ENCODE measurements at places on chromosomes 3 and 15.

- no peak for DNase-seq
These were observed 2.8 kb upstream of the HERC1 start for GRCh38 chr15:63836579-63836978.

- no peak for DNase-seq
These were observed 17.5 kb upstream of the SLC27A2 start for GRCh38 chr15:50164458-50164857.

- no peak for DNase-seq
These were observed 123.1 kb downstream of the ZMAT3 start for GRCh38 chr3:178948546-178948945.

DNA sequence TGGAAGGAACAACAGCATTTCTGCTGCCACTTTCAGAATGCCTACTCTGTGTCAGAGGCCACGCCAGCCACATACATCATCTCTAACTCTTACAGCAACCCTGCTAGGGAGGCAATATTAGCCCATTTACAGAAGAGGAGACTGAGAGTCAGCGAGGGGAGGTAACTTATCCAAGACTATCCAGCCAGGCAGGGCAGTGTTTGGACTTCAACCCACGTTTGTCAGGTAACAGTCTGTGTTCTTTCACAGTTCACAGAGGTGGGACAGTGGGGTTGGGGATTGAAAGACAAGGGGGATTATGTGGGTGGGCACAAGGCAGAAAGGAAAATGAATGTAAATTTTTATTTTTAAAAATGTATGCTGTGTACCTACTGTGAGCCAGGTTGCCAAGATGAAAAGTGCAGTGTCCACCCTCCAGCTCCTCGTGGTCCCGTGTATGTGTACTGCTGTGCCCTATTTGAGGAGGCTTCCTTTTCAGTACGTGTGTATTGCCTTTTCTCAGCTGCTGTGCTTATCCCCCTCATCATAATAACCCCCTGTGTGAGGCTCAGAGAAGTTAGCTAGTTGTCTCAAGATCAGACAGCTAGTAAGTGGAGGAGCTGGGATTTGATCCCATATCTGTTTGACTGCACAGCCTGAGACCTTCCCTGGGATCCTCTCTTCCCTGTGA is 16.5 kb upstream of the ATP2B2 start:
- no peak for DNase-seq

GRCh38 chr15:90402767-90403166 is 14.7 kb downstream of the IQGAP1 start:
- no peak for DNase-seq

DNA sequence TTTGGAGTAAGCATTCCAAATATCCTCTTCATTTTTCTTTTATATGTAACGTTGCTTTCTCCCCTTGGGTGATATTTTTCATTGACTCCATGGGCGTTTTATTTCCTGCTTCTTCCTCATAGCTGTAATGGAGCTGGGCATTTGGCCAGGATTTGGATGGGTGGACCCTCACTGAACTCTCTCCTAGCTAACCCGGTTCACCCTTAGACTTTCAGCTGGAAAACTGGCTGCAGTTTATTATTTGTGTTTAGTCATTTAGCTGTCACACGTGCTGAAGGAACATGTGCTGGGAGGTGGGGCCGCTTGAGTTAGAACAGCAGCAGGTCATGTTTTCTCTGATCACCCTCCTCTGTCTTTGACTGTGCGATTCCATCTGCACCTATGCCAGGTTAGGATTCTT is 407.6 kb downstream of the ZIC1 start:
- peak; percentile 42 for DNase-seq

DNA sequence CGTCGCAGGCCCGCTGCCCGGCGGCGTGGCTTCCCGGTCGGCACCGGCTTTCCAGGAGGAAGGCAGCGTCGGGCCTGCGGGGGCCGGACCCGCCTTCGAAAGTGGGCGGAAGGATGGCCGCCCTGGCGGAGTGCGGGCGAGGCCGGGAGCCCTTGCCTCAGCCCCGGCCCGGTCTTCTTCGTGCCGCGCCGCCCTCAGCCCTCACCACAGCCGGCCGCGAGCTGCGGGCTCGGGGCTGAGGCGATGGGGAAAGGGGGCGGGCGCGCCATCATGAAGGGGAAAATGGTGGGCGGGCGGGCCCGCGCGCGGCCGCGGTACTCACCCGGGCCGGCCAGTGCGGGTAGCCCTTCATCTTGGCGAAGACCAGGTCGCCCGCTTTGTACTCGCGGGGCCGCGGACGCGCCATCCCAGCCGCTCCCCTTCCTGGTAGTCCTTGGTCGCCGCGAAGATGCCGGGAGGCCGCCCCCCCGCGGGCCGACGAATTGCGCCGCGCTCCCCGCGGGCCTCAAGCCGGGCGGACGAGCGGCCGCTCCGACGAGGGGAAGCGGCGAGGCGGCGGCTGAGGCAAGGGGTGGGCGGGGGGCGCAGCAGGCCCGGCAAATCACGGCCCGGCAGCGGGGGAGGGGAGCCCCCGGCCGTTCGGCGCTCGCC is 489 bp downstream of the HDGFL3 start:
- peak; percentile 47 for DNase-seq

DNA sequence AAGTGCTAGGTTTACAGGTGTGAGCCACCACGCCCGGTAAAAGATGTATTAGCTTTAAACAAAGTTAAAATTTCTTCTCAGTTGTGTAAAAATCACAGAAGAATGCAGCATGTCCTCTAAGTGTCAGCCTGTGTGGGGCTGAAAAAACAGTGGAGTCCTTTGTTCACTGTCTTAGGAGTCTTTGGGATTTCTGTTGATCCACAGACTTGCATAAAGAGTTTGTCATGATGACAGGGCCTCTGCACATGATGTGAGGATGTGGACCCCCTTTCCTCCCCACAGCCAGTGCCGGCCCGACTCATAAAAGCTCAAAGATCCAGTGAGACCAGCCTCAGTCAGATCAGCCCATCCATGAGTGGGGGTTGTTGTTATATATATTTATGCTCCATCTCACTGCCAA is 49.0 kb upstream of the GOLGA8J start:
- DNase-seq: no peak

- no peak for DNase-seq
These were observed 5.9 kb downstream of the CYP19A1 start for GRCh38 chr15:51332206-51333147.

- no peak for DNase-seq
These were observed 18.5 kb downstream of the SHQ1 start for GRCh38 chr3:72829701-72830100.

- no peak for DNase-seq
These were observed 155.5 kb downstream of the FNDC3B start for GRCh38 chr3:172194702-172195406.

GRCh38 chr3:49727154-49727923 is 3.6 kb upstream of the GMPPB start:
- DNase-seq: no peak

DNA sequence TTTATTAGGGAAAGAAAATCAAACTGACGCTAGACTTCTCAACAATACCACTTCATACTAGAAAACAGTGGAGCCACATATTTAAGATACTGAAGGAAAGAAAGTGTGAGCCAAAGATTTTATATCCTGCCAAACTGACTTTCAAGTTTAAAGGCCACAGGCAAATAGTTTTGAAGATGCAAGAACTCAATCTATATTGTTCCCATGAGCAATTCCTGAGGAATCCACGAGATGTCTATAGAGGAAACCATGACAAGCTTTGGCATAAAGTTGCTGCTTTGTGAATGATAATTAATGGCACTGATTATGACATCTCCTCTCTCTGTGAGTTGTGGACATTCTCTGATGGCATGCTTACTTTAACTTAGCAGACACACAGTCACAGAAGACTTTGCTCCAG is 276.1 kb upstream of the GOLGA6L4 start:
- no peak for DNase-seq

DNA sequence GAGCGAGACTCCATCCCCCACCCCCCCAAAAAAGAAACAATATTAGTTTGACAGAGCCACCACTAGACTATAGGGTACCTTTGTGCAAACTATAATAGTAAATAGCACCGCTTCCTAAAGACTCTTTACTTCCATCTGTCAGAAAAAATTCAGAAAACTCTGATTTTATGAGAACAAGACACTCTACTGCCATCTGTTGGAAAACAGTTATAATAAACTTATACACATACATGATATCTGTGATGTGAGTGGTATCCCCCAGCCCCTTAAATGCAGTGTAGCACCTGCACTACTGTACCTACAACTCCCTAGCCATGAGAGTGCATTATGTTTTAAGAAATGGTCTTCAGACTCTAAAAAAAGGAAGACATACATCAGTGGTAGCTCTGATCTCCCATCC is 47.1 kb upstream of the CTDSPL start:
- no peak for DNase-seq

- DNase-seq: no peak
These were observed 183.5 kb upstream of the PRICKLE2 start for GRCh38 chr3:64408770-64409169.

DNA sequence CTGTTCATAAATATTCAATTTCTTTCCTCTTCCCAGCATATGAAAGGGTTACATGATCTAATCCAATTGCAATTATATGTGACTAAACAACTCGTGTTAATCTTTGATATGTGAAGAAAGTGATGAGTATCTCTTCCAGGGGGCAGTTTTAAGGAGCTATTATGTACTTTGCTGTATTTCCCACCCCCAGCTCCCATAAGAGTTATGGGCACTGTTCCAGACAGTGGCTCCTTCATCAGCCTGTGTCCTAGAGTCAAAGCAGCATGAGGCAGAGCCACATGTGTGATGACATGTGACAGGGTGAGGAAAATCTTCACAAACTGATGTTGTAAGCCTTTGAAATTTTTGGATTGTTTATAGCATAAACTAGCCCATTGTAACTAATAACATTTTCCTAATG is 315.4 kb downstream of the DIPK2A start:
- no peak for DNase-seq

DNA sequence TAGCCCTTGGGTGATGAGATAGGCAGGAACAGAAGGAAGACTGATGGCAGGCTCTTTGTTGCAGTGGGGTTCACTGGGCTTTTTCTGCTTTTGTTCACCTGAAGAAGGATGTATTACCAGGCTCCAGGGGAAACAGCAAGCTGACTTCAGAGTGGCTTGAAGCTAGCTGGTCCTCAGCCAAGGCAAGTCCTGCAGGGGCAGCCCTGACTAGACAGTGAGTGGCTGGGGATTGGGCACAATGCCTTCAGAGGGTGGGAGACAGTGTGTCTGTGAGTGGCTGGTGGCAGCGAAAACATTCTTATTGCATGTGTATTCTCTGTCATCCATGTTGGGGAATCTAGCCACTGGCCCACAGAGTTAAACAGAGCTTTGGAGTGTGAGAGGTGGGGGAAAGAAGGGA is 2.3 kb upstream of the TEX264 start:
- no peak for DNase-seq

GRCh38 chr15:91357011-91357410 is 257.0 kb downstream of the SV2B start:
- no peak for DNase-seq

- DNase-seq: no peak
These were observed 12.4 kb downstream of the RETNLB start for GRCh38 chr3:108744762-108745161.

- DNase-seq: peak; percentile 9
These were observed 41.3 kb downstream of the SCN5A start for GRCh38 chr3:38608086-38608775.

- no peak for DNase-seq
These were observed 227.5 kb upstream of the IGF1R start for GRCh38 chr15:98420837-98421236.

GRCh38 chr3:72015463-72015862 is 230.5 kb upstream of the PROK2 start:
- no peak for DNase-seq

DNA sequence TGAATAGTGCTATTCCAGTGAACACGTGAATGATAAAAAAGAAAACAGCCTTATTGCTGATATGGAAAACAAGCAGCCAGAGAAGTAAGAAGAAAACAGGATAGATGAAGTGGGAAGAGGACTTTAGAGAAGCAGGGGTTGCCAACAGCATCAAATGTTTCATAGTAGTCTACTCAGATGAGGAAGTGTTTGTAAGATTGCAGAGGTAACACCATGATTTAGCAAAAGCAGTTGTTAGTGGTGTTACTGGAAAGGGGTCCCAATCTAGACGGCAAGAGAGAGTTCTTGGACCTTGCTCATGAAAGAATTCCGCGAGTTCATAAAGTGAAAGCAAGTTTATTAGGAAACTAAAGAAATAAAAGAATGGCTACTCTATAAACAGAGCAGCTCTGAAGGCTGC is 108.8 kb upstream of the MCTP2 start:
- no peak for DNase-seq

GRCh38 chr15:51223771-51224229 is 114.6 kb downstream of the CYP19A1 start:
- DNase-seq: no peak

DNA sequence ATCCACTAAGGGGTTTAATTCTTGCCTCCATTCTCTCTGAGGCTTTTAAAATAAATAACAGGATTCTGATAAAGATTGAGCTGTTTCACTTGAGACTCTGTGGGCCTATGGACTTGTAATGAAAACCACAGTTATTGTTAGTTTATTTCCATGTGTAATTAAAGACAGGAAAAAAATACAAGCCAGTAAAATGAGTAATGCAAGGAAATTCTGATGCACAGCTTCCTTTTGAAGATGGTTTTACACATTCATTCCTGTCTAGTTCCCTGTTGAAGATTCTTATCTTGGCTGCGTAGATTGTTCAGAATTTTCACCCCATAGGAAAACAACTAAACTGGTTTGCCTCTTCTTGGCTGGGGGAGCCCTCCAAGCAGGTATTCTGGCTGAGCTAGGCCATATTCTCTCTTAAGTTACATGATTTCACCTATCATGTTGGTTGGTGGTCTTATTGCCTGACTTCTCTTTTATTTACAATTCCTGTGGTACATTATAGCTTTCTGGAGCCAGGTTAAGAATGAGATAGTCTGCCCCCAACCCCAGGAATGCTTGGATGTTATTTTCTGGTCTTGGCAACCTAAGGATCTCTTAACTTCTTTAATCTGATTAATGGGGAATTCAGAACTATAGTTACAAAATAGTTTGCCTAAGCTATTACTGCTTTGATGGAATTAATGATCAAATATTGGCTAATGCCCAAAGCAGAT is 67.6 kb downstream of the MITF start:
- no peak for DNase-seq

GRCh38 chr15:101213570-101213969 is 38.3 kb downstream of the CHSY1 start:
- DNase-seq: no peak

DNA sequence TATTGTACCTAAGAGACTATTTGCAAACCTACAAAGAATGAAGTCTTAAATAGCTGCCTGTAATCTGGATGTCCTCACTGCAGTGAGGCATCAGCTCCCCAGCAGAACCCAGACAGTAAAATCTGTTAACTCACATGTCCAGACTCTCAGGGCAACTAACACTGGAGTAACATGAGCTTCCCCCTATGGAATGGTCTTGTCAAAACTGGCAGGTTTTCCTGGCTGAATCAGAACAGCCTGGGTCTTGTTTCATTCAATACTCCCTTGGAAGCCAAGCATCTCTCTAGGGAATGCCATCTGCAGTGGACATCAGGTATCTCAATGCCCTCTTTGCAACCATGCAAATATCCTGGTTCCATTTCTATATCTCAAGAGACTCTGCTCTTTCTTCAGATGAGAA is 24.4 kb downstream of the PTPN9 start:
- DNase-seq: no peak

DNA sequence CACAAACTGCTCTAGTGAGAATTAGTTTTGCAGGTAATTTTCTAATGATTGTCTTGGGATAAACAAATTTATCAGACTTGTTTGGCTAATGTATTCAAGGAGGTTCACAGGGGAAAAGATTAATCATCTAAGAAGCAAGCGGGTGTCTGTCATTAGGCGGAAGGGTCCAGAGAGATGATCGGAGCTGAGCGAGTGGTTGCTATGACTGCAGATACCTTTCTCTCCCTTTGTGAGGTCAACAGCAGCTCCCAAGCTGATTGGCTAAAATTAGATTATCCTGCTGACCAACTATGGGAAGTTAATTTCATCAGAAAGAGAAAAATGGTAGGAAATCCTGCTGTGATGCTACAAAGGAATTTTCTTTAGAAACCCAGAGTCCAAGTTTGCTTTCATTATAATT is 276.0 kb downstream of the SOX2 start:
- no peak for DNase-seq

Data from psoas muscle (tissue), 8 donors.